ENCODE measurements at places on chromosomes 7 and 10. TPM values are rescaled to one million over a fixed set of nuclear protein-coding genes. Genes with fewer than 3 reads are reported as not detected.

GRCh38 chr7:1256621-1257020 is 23.9 kb downstream of the UNCX start:
- H3K4me3 ChIP-seq, result no peak overlapping the region
- DNase-seq, result no peak
- H3K27ac ChIP-seq, result no peak overlapping the region
- no peaks in the 10 kb centered on the region for H3K36me3 ChIP-seq

- H3K27me3 ChIP-seq, result peaks cover 1% of the 10 kb centered on the region
- no peak overlapping the region for H3K4me3 ChIP-seq
- H3K27ac ChIP-seq, result no peak overlapping the region
- no peak for DNase-seq
- no peaks in the 10 kb centered on the region for H3K4me1 ChIP-seq
Observed at GRCh38 chr10:77685432-77685831, 47.8 kb upstream of the KCNMA1 start.

- H3K4me1 ChIP-seq, result no peaks in the 10 kb centered on the region
- no peak for DNase-seq
- no peak overlapping the region for H3K4me3 ChIP-seq
- no peak overlapping the region for H3K27ac ChIP-seq
Observed at GRCh38 chr7:52719677-52720076, 315.8 kb upstream of the POM121L12 start.

DNA sequence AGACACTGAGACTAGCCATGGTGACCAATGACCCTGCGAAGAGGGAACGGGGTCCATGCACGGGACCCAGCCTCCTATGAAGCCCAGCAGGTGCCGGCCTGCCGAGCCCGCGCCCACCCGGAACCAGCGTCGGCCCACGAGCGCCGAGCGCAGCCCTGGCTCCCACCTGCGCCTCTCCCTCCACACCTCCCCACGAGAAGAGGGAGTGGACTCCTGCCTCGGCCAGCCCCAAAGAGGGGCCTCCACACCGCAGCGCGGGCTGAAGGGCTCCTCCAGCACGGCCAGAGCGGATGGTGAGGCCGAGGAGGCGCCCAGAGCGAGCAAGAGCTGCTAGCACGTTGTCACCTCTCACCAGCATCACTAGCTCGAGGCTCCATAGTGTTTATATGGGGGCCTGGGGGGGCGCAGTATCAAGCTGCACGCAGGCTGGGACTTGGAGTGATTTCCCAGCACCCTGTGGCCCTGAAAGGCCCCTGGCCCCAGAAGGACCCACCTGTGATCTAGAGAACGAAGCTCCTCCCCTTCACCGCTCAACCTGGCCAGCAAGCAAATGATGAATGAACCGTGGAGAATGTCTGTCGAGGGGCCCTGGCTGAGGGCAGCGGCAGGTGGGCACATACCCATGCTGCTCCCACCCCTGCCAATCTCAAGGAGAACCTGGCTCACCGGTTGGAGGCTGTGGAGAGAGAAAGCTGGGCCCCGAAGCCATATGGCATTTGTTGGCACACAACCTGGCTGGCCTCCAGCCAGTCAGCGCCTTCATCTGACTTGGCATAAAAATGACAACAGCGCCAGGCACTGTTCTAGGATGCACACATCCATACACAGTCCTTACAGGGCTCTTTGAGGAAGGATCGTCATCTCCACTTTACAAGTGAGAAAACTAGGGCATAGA is 30.7 kb downstream of the GHRHR start:
- peaks cover 12% of the 10 kb centered on the region for H3K4me1 ChIP-seq
- no peak overlapping the region for H3K27ac ChIP-seq
- DNase-seq, result no peak
- no peak overlapping the region for H3K4me3 ChIP-seq
- H3K27me3 ChIP-seq, result no peaks in the 10 kb centered on the region

GRCh38 chr10:15898046-15898445 is 37.7 kb upstream of the MINDY3 start:
- DNase-seq, result no peak
- H3K27me3 ChIP-seq, result peaks cover 5% of the 10 kb centered on the region
- H3K36me3 ChIP-seq, result no peaks in the 10 kb centered on the region
- H3K27ac ChIP-seq, result no peak overlapping the region
- no peaks in the 10 kb centered on the region for H3K4me1 ChIP-seq

GRCh38 chr10:43461950-43462349 is 25.0 kb downstream of the ZNF487 start:
- peak; percentile 84 for DNase-seq
- no peak overlapping the region for H3K27ac ChIP-seq
- no peak overlapping the region for H3K4me3 ChIP-seq
- H3K36me3 ChIP-seq, result no peaks in the 10 kb centered on the region
- H3K27me3 ChIP-seq, result no peaks in the 10 kb centered on the region

DNA sequence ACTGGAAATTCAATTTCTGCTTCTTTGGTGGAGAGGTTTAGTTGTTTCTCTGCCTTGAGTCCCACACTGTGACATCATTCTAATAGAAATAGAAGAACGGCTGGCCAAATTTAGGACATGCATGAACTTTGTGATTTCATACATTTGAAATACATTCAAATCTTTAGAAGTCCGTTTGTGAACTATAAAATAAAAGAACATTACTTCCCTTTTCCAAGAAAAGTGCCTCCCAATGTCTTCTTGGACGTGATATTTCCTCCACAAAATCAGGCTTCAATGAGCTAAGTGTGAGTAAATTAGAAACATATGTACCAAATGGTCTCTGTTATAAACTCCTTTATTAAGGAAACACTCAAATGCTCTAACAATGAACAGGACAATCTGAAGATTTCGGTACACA is 314.5 kb upstream of the AKR1E2 start:
- no peak for DNase-seq
- H3K36me3 ChIP-seq, result no peaks in the 10 kb centered on the region
- 0 out of 2 replicates have a peak, but pooled peaks cover 2% of the 10 kb centered on the region for H3K27me3 ChIP-seq
- no peak overlapping the region for H3K27ac ChIP-seq

DNA sequence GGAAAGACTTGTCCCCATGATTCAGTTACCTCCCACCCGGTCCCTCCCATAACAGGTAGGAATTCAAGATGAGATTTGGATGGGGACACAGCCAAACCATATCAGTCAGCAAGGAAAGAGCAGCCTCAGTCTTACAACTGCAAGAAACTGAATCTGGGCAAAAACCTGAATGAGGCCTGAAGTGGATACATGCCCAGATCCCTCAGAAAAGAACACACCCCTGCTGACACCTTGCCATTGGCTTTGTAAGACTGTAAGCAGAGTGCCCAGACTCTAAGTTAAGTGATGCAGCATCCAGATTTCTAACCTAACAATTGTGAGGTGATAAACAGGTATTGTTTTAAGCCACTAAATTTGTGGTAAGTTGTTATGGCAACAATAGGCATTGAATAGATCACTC is 670.8 kb downstream of the SORCS1 start:
- no peak overlapping the region for H3K4me3 ChIP-seq
- no peaks in the 10 kb centered on the region for H3K36me3 ChIP-seq
- DNase-seq, result no peak
- no peaks in the 10 kb centered on the region for H3K4me1 ChIP-seq
- H3K27ac ChIP-seq, result no peak overlapping the region
- H3K27me3 ChIP-seq, result no peaks in the 10 kb centered on the region

- DNase-seq, result no peak
- no peaks in the 10 kb centered on the region for H3K36me3 ChIP-seq
- H3K4me1 ChIP-seq, result no peaks in the 10 kb centered on the region
- no peak overlapping the region for H3K4me3 ChIP-seq
Observed at GRCh38 chr7:89451911-89452310, 656.4 kb upstream of the TEX47 start.

- no peak for DNase-seq
- no peak overlapping the region for H3K27ac ChIP-seq
- no peaks in the 10 kb centered on the region for H3K36me3 ChIP-seq
Observed at GRCh38 chr10:126085806-126086205, 189.4 kb downstream of the FANK1 start.

DNA sequence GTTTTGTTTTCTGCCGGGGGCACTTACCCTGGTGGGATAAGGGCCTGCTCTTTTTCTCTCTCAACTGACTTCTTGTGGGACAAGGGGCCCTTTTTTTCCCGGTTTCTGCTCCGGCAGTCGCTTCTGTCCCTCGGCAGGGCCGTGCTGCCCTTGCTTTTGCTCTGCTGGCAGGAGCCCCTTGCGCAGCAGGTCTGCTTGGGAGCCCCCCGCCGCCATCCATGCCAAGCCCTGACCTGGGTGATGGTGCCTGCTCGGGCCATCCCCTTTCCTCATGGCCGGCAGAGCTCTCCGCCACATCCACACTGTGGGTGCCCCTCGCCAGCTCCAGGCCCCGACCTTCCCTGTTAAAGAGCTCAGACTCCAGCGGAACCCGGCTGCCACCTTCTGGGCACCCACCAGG is 47.0 kb upstream of the ZNF32 start:
- H3K36me3 ChIP-seq, result no peaks in the 10 kb centered on the region
- H3K27me3 ChIP-seq, result no peaks in the 10 kb centered on the region
- no peak overlapping the region for H3K4me3 ChIP-seq
- H3K27ac ChIP-seq, result no peak overlapping the region
- H3K4me1 ChIP-seq, result no peaks in the 10 kb centered on the region
- DNase-seq, result no peak

- H3K36me3 ChIP-seq, result no peaks in the 10 kb centered on the region
- no peak overlapping the region for H3K27ac ChIP-seq
- H3K27me3 ChIP-seq, result no peaks in the 10 kb centered on the region
- no peak for DNase-seq
Observed at GRCh38 chr10:91127341-91128082, 93.0 kb upstream of the PCGF5 start.

DNA sequence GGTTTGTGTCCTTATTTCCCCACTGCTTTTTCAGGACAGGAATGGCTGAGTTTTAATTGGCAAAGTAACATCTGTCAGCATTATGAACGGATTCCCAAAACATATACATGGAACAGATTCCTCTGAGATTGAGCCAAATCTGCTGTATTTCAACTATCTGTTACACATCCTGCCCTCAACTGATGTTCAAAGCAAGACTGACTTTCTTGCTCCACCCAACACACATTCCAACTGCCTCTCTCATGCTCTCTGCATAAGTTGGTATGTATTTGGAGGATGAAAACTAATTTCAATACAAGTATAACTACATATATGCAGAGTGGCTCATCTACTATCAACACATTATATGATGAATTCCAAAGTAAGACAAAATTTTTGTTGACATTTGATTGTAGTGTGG is 342.2 kb downstream of the GATA3 start:
- no peak overlapping the region for H3K27ac ChIP-seq
- no peaks in the 10 kb centered on the region for H3K27me3 ChIP-seq
- no peak overlapping the region for H3K4me3 ChIP-seq
- no peaks in the 10 kb centered on the region for H3K36me3 ChIP-seq

- no peaks in the 10 kb centered on the region for H3K36me3 ChIP-seq
- no peak for DNase-seq
- no peaks in the 10 kb centered on the region for H3K4me1 ChIP-seq
- H3K27me3 ChIP-seq, result no peaks in the 10 kb centered on the region
- H3K27ac ChIP-seq, result no peak overlapping the region
- H3K4me3 ChIP-seq, result no peak overlapping the region
Observed at GRCh38 chr10:129769381-129770116, 194.5 kb downstream of the EBF3 start.

- no peaks in the 10 kb centered on the region for H3K36me3 ChIP-seq
- DNase-seq, result no peak
- H3K27me3 ChIP-seq, result no peaks in the 10 kb centered on the region
- no peaks in the 10 kb centered on the region for H3K4me1 ChIP-seq
- H3K4me3 ChIP-seq, result no peak overlapping the region
- no peak overlapping the region for H3K27ac ChIP-seq
Observed at GRCh38 chr7:109873296-109873695, 1217.6 kb upstream of the LRRN3 start.

- no peaks in the 10 kb centered on the region for H3K36me3 ChIP-seq
- no peaks in the 10 kb centered on the region for H3K4me1 ChIP-seq
Observed at GRCh38 chr10:21831986-21832820, 171.3 kb downstream of the DNAJC1 start.

GRCh38 chr7:103626776-103627175 is 180.8 kb upstream of the SLC26A5 start:
- peaks cover 22% of the 10 kb centered on the region for H3K36me3 ChIP-seq
- H3K4me3 ChIP-seq, result no peak overlapping the region
- no peak for DNase-seq
- H3K4me1 ChIP-seq, result peaks cover 11% of the 10 kb centered on the region

DNA sequence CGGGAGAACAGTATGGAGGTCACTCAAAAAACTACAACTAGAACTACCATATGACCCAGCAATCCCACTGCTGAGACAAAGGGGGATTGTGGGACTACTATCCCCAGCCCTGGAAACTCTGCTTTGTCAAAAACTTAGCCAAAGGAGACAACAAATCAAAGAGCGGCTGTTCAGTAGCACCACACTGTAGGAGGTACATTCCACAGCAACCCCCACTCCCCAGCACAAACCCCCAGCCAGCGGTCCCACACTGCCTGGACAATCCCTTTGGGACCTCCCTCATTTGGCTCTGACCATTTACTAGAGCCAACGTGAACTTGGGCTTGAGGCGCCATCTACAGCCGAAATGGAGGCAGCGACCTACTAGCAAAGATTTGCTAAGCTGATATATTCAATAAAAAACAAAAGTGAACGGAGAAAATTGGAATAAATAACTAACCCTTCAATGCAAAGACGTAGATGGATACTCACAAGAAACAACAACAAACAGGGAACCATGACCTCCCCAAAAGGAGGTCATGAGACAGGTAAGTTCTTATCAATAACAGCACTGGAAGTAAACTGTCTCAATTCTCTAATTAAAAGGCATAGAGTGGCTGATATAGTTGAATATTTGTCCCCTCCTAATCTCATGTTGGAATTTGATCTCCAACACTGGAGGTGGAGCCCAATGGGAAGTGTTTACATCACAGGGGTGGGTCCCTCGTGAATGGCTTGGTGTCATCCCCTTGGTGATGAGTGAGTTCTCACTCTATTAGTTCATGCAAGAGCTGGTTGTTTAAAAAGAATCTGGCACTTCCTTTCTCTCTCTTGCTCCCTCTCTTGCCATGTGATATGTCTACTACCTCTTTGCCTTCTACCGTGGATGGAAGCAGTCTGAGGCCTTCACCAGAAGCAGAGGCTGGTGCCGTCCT is 119.0 kb upstream of the KCNMA1 start:
- H3K27me3 ChIP-seq, result no peaks in the 10 kb centered on the region
- peak; percentile 59 for DNase-seq
- H3K27ac ChIP-seq, result no peak overlapping the region
- no peaks in the 10 kb centered on the region for H3K36me3 ChIP-seq
- no peaks in the 10 kb centered on the region for H3K4me1 ChIP-seq

Gene ABCB4
- polyA plus RNA-seq, result 20.8 TPM

Gene PCLO
- 0.10 TPM for polyA plus RNA-seq

Gene MALSU1
- polyA plus RNA-seq, result 51.6 TPM

Gene ABCF2
- polyA plus RNA-seq, result 18.5 TPM

Gene SLC13A1
- not detected for polyA plus RNA-seq

Gene OR2A7
- not detected for polyA plus RNA-seq

Gene SLC12A9
- 8.7 TPM for polyA plus RNA-seq

Measured in HepG2 (cell line).